ENCODE measurements at places on chromosomes 1 and 21.

DNA sequence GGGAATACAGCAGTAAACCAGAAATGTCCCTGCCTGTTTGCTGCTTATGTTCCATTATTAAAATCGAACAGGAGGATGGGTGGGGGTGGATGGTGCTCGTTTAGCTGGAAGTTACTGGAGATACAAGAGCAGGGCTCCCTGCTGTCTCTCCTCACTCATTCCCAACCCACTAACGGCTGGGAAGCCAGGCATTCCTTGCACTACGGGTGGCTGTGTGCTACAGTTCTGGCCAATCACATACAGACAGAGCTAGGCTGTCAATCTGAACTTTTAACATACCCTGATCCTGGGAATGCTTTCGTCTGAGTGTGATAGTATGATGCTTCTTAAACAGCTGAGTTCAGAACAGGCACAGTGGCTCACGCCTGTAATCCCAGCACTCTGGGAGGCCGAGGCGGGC, 7.0 kb downstream of the SIPA1L2 start:
- DNase-seq = no peak

DNA sequence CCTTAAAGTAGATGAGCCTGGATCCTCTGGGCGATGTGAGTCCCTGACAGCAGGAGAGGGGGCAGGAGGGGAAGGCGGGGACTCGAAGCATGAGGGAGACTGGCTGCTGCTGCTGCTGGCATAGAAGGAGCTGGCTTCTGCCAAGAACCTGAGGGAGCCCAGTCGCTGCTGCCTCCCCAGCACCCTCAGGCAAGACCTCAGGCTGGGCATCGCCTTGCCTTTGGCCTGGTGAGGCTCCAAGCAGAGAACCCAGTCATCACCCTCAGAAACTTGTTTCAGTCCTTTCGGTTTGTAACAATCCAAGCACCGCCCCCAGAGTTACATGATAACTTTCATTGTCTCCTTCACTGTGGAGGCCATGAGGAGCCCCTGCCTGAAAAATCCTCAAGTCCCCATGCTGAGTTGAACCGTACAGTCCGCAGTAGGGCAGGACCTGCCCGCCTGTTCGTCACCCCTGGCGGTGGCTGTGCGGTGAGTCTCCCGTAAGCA, 38.8 kb downstream of the POFUT2 start:
- no peak for DNase-seq

- no peak for DNase-seq
Observed at GRCh38 chr1:151312411-151312810, 14.8 kb downstream of the PI4KB start.

- no peak for DNase-seq
Observed at GRCh38 chr21:29231756-29232529, 66.8 kb upstream of the BACH1 start.

GRCh38 chr1:162264108-162264507, 112.5 kb downstream of the SPATA46 start:
- no peak for DNase-seq

- peak; percentile 85 for DNase-seq
Observed at GRCh38 chr1:228464487-228464983, 22.6 kb upstream of the RNF187 start.

GRCh38 chr1:158286487-158286886, 3.2 kb upstream of the CD1C start:
- no peak for DNase-seq

DNA sequence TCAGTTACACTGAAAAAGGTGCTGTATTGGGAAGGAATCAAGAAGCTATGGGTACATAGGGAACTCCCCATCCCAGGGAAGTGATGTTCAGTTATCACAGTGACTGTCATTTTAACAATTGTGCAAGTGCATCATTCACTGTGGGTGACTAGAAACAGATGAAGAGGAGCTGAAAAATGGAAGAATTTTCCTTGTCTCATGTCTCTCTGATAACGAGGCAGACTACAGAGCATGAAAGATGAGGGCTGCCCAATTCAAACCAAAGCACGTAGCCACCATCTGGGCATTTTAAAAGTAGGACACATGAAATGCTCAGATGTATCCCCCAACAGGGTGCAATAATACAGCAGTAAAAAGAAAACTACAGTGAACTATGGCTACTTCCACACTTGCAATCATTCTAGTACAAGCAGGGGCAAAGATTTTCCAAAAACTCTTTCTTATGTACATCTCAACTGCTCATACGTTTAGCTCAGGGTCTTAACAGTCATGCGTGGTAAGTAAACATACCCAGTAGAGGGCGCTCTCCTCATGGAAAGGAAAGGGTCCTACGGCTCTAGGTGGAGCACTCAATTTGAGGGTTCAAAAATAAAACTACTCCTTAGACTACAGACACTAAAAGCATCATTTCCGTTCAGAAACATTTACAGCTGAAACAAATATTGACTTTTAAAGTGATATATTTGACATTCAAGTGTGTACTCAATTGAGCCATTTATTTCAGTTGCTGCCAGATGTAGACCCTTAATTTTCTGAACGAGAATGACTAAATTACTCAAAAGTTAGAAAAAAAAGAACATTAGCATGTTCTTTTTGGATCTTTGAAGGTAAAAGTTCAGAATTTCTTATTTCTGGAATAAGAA, 143.2 kb downstream of the KCTD3 start:
- no peak for DNase-seq

DNA sequence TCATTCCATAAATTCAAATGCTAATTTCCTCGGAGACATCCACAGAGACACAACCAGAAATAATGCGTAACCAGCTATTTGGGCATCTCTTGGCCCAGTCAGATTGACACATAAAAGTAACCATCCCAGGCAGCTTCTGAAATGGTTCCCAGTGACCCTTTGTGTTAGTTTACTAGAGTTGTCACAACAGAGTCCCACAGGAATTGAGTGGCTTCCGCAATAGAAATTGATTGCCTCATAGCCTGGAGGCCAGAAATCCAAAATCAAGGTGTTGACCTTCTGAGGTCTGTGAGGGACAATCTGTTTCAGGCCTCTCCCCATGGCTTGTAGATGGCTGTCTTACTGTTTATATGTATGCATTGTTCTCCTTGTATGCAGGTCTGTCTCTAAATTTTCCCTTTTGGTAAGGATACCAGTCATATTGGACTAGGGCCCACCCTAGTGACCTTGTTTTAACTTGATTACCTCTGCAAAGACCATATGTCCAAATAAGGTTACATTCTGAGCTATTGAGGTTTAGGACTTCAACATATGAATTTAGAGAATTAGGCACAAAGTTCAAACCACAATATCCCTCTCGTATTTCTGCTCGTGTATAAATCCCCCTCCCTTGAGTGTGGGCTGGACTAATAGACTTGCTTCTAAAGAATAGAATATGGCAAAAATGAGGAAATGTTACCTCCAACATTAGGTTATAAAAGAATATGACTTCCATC, 78.2 kb upstream of the FGGY start:
- DNase-seq = no peak

DNA sequence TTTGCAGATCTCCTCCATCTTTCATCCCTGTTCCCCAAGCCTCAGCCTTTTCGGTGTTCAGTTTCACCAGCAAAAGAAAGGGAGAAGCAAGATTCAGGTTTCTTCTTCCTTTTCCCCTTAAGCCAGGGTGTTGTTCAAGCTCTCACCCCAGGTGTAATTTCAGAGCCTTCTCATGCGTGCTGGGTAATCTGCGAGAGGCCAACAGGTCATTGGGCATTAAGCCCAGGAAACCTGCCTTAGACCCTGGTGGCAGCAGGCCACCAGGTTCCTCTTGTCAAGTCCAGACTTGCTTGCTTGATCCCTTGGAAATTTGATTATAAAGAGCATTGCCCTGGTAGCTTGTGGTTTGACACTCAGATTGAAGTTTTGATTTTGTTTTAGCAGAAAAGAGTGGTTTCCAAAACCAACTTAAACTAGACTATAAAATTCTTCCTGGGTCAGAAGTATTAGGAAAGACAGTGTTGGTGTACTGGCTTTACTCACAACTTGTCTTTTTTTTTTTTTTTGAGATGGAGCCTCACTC, 6.9 kb downstream of the AKR1A1 start:
- no peak for DNase-seq

- no peak for DNase-seq
Observed at GRCh38 chr1:29597861-29598260, 361.5 kb downstream of the PTPRU start.

GRCh38 chr1:225329041-225329440, 98.8 kb downstream of the LBR start:
- no peak for DNase-seq

GRCh38 chr1:7247791-7248548, 462.7 kb downstream of the CAMTA1 start:
- DNase-seq = no peak

DNA sequence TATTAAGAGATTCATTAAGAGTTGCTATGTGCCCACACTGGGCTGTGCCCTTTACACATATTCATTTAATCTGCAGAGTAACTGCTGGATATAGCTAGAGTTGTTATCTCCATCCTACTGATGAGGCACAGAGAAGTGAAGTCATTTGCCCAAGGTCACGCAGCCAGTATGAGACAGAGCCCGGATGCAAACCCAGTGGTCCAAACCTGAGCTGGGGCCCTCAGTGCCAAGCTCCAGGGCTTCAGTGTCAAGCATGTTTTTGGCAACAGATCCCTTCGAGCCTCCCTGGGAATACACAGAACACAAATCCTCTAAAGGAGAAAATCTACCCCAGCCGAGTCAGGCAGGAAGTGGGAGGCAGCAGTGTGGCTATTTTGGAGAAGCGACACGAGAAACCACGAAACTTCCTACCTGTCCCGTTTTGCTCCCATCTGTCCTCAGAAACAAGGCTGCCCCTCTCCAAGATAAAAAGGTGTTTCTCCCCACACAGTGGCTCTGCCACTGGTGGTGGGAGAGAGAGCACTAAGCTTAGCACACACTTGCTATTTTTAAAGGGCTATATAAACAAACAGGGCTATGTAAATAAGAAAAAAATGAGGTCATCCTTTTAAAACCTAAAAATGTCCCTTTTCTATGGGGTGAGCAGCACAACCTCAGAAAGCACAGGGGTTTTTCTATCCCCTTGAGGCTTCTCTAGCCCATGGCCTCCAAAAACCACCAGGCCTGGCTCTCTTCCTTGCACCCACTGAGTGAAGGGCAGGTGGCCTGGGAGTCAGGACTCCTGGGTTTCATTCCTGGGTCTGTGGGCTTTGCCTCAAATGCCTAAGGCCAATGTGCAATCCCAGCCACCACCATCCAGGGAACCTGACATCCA, 138.6 kb upstream of the EDN2 start:
- no peak for DNase-seq

DNA sequence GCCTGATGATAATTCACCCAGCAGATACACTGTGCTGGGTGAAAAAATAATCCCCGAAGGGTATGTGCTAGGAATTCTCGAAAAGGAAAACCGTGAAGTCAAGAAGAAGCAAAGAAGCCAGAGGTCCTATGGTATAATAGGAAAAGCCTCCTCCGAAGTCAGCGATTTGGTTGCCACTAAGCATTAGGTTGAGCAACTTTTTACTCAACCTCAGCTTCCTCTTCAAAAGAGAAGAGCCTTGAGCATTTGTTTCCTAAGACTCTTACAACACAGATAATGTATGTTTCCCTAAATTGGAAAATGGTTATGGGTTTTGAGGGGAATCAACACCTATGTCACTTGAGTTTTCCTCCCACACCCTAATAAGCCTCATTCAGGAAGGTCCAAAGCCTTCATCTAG, 21.3 kb upstream of the MNDA start:
- no peak for DNase-seq

GRCh38 chr1:206563367-206564207, 48.7 kb downstream of the EIF2D start:
- no peak for DNase-seq

- DNase-seq = no peak
Observed at GRCh38 chr1:228008391-228009115, 1.8 kb downstream of the WNT3A start.

GRCh38 chr1:192555399-192555798, 20.2 kb upstream of the RGS1 start:
- DNase-seq = no peak

All from stimulated activated CD4-positive, alpha-beta T cell treated with anti-CD3 and anti-CD28 coated beads, Interleukin-12 subunit alpha, Interleukin-12 subunit beta, amount 100 ng/mL, for 48 hours (primary cell).